Stimulated activated CD8-positive, alpha-beta memory T cell treated with anti-CD3 and anti-CD28 coated beads, Interleukin-15, amount 100 ng/mL, for 48 hours (primary cell): ENCODE measurements at places on chromosomes 3 and 15.

DNA sequence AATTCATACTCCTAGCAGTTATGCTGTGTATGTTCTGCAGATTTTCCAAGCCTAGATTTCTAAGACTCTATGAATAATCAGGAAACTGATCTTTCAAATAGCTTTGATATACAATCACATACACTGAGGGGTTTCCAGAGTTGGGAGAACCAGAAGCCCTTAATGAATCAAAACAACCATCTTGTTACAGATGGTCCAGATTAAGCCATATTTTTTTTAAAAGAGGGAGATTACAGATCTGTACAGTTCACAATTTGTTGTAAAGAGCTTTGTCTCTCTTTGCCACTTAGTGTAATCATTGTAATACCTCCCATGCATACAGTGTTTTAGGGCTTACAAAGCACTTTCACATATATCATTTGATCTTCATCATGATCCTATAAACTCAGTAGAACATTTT lies 47.7 kb downstream of the CADPS start:
- DNase-seq = no peak

GRCh38 chr3:63442918-63443317 lies 164.8 kb downstream of the SYNPR start:
- no peak for DNase-seq

- peak; percentile 54 for DNase-seq
Measured at GRCh38 chr3:25648107-25648535, 16.6 kb downstream of the TOP2B start.

GRCh38 chr3:113898892-113899291 lies 48.9 kb upstream of the ZDHHC23 start:
- no peak for DNase-seq

DNA sequence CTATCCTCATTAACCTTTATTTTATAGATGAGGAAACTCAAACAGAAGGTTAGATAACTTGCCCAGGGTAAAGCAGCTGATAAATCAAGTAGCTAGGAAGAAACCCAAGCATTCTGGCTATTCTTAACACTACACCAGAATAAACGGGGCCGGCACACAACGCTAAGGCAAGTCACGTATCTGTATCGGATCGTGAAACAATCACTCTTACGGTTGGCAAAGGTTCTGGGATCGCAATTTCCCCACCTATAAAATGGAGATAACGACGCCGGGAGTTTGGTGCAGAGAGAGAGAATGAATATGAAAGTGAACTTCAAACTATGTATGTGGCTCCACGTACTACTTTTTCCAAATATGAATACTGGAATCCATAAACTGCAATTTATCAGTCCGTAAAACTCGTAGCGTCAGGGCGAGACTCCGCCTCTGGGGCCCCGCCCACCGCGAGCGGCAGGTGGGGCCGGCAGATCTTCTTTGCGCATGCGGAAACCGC lies 252 bp upstream of the ARMC8 start:
- peak; percentile 84 for DNase-seq

DNA sequence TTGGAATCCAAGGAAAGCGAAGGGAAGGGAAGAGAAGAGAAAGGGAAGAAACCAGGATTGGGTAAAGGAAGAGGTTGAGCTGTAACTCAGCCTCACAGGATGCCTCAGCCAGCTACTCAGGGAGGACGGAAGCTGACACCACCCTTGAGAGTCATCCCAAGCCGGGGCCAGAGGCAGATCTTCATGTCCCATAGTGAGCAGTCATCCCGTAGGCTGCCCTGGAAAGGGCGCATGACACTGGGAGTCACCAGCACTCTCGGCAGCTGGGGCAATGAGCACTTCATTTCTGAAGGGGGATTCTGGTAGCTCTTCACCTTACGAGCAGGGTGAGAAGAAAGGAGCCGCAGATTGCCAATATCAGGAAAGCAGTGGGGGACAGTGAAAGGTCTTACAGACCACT lies 60.1 kb upstream of the PCSK6 start:
- DNase-seq = no peak

DNA sequence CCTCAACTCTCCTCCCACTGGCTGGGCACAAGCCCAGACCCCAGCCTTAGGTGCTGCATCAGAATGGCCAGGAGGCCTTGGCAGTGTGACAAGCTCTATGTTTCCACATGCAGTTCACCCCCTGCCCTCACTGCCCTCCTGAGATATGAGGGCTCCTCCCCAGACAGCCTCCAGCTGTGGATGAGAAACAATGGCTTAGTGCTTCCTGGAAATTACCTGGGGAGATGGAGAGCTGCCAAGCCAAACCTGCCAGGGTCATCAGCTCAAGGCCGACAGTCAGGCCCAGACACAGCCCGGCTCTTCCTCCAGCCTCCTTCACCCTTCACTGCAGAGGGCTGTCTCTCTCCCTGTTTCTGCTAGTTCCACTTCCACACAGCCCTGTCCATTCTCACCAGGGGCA lies 76.3 kb downstream of the MYLK start:
- no peak for DNase-seq

GRCh38 chr3:33218446-33219174 lies at the start of gene SUSD5:
Gene SUSD5, minus strand, starts transcription at chr3:33218810. Its CDS starts 13 bp downstream, at chr3:33218797.
- DNase-seq = no peak

GRCh38 chr3:111747490-111747889 lies 111.6 kb upstream of the PHLDB2 start:
- no peak for DNase-seq

DNA sequence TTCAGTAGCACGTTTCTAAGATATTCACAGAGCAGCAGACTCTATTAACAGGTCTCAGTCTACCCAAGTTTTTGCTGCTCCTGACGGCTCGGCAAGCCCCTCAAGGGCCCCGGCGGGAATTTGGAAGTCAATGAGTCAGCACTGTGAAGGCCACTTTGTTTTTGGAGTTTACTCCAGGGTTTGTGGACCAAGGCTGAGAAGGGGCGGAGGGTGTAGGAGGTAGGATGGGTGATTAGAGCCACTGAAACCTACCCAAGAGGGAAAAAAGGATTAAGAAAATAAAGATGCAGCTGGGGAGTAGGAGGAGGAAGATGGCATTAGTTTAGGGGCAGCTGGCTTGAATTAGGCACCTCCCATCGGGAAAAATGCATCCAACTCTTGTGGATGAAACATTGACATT lies 87.6 kb downstream of the BDH1 start:
- no peak for DNase-seq

- DNase-seq = no peak
Measured at GRCh38 chr3:150790629-150791028, 27.7 kb upstream of the SIAH2 start.

GRCh38 chr15:39140060-39140604 lies 440.7 kb upstream of the THBS1 start:
- DNase-seq = no peak

DNA sequence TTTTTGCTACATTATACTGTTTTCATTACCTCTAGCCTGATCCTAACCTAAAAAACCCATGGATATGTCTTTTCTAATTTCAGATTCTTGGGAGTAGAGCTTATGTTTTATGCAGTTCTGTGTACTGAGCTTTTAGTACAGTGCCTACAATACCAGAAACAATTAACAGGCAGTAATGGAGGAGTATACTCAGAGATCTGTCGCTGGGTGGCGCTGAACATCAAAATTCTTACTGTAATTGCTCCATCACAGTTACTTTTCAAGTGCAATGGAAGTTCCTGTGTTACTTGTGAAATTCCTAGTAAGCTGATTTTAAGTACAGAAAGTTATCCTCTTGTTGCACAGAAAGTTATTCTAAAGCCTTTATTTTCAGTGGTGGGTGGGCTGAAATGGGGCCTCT lies 66.9 kb downstream of the RNF13 start:
- no peak for DNase-seq

GRCh38 chr15:87732976-87733375 lies 523.6 kb downstream of the NTRK3 start:
- no peak for DNase-seq

- DNase-seq = no peak
Measured at GRCh38 chr3:124763644-124764358, 33.5 kb downstream of the UMPS start.

DNA sequence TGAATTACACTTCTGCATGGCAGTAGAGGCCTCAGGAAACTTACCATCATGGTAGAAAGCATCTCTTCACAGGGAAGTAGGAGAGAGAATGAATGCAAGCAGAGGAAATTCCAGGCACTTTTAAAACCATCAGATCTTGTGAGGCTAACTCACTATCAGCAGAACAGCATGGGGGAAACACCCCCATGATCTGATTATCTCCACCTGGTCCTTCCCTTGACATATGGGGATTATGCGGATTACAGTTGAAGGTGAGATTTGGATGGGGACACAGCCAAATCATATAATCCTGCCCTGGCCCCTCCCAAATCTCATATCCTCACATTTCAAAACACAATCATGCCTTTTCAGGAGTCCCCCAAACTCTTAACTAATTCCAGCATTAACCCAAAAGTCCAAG lies 691.1 kb downstream of the SI start:
- no peak for DNase-seq

DNA sequence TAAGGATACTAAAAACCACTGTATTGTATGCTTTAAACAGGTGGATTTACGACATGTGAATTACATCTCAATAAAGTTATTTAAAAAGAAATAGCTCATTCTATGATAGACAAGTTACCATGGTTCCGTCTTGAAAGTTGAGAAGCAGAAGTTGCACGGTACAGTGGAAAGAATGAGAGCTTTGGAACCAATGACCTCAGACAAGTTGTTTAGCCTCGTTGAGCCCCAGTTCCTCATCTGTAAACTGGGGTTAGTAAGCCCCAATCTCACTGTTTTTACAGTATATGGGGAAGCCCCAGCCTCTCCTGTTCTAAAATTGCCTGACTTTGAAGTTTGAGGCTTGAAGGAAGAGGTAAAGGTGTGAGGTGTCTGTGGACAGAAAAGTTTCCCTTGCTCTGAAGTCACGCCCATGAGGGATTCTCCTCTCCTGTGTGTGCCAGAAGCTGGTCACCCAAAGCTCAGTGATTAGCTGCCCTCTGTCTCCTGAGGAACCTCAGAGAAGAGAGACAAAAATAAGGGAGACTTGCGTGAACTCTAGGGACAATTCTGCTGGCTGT lies 10.0 kb downstream of the CRYGS start:
- DNase-seq = peak; percentile 42

- DNase-seq = no peak
Measured at GRCh38 chr15:88506628-88507027, 39.1 kb downstream of the MRPS11 start.

DNA sequence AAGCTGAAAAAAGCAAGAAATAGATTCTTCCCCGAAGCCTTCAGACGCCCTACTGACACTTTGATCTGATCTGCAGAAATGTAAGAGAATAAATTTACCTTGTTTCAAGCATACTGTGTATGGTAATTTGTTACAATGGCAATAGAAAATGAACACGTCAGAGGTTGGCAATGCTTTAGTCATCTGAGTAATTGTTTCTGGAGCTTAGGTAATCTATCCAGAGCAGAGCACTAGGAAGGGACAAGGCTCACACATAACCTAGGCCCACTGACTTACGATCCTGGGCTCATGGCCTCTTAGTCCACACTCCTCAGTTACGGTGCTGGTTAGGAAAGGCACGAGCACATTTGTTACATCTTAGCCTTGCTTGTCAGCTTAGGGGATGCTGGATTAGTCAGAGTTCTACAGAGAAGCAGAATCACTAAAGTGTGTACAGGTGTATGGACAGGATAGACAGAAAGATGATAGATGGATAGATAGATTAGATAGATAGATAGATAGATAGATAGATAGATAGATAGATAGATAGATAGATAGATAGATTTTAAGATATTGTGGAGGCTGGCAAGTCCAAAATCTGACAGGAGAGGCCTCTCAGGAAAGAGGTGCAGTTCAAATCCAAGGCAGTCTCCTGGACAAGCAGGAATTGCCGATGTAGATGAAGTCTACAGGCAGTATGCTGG lies 46.8 kb upstream of the TBC1D23 start:
- no peak for DNase-seq

DNA sequence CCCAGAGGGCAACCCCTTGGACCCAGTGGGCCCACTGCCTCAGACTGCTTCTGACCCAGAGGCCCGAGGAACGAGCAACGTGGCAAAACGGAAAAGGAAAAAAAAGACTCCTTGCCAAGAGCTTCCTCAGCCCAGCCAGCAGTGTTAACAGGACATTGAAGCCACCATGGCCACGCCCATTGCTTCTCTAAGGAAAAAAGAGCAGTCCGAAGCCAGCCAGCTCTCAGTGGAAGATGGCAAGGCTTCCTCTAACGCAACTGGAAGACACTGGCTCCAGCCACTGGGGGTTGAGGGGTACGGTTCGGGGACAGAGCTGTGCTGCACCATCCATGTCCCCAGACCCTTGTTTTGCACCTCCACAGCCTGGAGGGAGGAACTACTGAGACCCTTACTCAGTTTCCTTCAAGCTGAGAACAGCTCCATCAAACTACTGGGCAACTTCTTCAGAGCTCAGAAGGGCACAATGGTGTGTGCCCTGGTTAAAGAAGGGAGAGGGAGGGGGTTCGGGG lies 10.7 kb downstream of the BMF start:
- DNase-seq = no peak

DNA sequence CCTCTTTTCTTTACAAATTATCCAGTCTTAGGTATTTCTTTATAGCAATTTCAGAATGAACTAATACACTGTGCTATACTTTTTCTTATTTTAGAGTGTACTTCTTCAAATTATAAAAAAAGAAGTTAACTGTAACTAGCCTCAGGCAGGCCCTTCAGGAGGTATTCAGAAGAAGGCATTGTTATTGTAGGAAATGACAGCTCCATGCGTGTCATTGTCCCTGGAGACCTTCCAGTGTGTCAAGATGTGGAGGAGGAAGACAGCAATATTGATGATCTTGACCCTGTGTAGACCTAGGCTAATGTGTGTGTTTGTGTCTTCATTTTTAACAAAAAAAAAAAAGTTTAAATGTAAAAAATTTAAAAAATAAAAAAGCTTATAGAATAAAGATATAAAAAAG lies 55.5 kb downstream of the IL12A start:
- no peak for DNase-seq

GRCh38 chr3:181581656-181582055 lies 130.1 kb upstream of the SOX2 start:
- no peak for DNase-seq
